NCI-H1930 (cell line): ENCODE measurements at places on chromosomes 11 and 22.

DNA sequence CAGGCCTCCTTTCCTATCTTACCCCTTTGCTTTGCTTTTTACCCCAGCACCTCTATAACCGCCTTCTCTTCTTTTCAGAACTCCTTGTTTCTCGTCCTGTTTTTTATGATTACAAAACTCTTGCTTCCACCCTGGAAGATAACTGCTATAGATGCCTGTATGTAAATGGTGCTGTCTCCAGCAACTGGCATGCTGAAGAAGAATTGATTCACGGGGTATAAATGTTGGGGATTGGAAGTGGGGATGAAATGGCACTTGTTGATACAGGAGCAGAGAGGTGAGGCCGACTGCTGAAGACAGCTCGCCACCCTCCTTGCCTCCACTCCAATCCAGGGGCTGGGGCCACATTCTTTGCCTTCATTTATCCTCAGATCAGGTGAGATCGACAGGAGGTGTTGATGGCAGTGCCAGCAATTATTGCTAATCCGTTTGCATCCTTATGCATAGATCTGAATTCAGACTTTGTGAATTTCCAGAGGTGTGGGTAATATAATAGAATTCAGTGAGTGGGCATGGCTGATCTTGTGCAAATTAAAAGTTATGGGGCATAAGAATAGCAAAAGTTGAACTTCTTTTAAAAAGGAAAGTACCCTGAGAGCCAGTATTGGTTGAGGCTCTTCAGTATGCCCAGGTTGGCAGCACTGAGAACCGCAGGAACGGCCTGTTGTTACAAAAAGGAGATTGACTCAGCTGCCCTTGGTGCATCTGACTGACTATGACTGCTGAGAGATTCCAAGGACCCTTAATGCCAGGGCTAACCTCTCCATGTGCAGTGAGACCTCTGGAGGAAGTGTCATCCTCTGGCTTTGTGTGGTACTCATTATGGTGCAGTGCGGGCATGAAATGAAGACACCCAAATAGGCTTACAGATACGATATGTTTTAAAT lies 5.3 kb downstream of the NEAT1 start:
- DNase-seq: no peak

DNA sequence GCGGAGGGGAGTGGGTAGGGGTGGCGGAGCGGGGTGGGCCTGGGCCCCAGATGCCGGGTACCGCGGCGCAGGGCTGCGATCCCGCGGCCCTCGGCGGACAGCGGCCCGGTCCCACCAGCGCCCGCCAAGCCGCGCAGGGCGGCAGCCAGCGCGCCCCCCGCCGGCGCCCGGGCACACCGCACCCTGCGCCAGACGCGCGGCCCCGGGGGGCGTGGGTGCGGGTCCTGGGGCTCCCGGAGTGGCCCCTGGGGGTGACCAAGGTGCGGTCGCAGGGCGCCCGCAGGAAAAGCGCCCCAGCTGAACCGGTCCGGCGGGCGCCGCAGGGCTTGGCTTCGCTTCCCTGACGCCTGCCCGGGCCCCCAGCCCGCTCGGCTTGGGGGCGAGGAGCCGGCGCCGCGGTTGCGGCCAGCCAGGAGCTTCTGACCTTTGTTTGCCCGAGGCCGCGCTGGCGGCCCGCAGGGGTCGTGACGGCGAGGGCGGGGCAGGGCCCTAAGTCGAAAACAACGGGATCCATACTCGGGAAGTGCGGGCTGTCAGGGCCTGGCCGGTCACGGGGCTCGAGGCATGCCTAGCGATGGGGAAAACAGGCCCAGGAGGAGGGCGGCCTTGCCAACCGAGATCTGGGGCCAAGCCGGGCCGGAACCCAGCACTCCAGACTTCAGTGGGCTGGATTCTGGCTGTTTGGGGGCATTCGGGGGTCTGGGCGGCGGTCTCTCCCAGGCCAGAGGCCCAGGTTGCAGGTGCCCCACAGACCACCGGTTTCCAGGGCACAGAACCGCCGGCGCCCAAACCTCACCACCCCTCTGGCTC lies 581 bp upstream of the AP5B1 start:
- DNase-seq: peak; percentile 61

- no peak for DNase-seq
Observed at GRCh38 chr11:40506226-40506625, 953.2 kb downstream of the LRRC4C start.

- no peak for DNase-seq
Observed at GRCh38 chr11:35304900-35305460, 114.4 kb downstream of the SLC1A2 start.

DNA sequence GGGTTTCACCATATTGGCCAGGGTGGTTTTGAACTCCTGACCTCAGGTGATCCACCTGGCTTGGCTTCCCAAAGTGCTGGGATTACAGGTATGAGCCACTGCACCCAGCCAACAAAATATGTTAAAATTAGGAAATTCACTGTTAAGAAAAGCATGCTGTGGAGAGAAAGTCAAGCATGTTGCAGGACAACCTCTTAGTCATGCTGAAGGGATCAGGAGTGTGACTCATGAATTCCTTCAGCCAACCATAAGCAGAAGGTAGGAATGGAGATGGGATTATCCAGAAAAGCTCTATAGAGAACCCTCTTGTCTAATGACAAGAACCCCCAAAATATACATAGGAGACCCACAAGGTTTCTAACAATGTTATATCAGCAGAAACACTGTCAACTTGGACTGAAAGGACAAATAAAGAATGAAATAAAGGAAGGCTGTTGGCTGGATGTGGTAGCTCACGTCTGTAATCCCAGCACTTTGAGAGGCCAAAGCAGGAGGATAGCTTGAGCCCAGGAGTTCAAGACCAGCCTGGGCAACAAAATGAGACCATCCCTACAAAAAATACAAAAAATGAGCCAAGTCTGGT lies 16.0 kb downstream of the MRTFA start:
- DNase-seq: no peak

GRCh38 chr11:64882243-64882642 lies 3.8 kb upstream of the EHD1 start:
- DNase-seq: no peak

GRCh38 chr11:129747071-129747470 lies 68.6 kb upstream of the TMEM45B start:
- DNase-seq: no peak

DNA sequence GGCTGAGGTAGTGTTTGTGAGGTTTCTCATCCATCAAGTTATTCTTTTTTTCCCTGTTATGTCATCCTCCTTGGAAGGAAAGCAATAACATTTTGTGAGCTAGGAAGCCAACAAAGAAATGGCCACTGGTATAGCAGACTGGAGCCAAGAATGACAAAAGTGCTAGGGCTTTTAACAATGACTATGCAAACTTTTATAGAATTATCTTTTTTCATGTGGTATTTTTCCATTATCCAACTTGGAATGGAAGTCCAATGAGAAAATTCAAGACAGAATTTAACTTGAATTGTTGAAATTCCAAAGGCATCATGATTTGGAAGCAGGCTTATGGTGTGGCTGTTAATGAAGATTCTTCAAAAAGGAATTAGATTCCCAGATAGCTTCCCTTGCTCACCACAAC lies 216.4 kb upstream of the PDGFD start:
- no peak for DNase-seq

GRCh38 chr11:12185914-12186313 lies 75.5 kb downstream of the MICAL2 start:
- DNase-seq: no peak

- no peak for DNase-seq
Observed at GRCh38 chr22:27213766-27214581, 556.6 kb downstream of the MIAT start.

GRCh38 chr22:22909605-22910271 lies 22.1 kb downstream of the IGLL5 start:
- DNase-seq: no peak

- no peak for DNase-seq
Observed at GRCh38 chr11:69033431-69033830, 15.3 kb upstream of the TPCN2 start.

DNA sequence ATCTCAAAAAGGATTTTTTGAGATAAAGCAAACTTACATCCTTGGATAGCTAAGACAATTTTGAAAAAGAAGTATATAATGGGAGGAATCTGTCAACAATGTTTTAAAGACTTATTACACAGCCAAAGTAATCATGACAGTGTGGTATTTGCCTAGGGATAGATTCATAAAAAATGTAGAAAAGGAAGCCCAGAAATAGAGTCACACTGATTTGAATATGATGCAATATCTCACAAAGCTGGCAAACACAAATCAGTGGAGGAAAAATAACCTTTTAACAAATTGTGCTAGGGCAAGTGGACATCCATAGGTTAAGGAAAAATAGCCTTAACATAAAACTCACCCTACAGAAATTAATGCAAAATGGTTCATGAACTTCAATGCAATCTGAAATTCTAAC lies 6.0 kb downstream of the XKR3 start:
- DNase-seq: no peak

DNA sequence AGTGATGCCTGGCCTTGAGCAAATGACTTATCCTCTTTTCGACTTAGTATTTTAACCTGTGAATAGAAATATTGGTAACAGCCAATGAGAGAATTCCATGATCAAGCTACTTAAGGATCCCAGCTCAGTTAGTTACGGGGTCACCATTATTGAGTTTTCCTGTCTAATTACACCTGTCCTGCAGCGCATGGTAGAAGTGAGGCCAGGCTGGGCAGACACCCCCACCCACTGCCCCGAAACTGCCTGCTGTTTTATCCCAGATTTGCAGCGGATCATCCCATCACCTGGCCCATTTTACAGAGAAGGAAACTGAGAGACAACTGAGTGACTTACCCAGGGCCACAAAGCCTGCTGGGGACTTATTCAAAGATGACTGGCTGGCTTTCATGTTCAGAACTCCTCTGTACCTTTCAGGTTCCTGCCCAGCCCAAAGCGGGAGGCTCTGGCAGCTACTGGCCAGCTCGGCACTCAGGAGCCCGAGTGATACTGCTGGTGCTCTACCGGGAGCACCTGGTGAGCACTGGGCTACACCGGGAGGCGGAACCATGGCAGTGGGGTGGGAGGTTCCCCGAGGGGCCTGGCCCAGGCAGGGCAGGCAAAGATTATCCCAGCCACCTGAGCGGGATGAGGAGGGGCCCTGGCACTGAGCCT lies 1.4 kb downstream of the MUS81 start:
- DNase-seq: no peak

DNA sequence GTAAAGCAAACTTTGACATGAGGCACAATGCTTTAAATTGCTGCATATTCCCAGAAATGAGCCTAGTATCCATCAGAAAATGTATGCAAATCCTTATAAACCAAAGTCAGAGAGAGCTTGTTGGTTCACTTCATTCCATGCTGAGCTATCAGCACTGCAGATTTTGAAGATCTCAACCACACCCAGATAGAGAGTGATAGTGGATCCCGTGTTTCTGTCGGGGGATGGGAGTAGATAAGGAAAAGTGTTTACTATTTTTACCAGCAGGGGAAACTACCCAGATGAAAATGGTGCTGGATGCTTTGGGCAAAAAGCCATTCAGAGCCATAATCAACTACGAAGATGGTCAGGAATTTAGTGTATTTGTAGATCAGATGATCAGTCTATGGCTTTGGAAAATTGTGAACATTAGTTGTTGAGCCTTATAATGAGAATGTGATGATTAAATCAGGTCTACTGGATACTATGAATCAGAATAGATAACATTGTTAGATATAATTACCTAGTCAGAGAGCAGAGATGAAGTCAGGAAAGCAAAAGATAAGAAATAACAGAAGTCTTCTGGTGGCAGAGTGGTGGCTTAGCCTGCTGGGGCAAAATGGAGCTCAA lies 10.8 kb downstream of the OR51B6 start:
- DNase-seq: no peak

DNA sequence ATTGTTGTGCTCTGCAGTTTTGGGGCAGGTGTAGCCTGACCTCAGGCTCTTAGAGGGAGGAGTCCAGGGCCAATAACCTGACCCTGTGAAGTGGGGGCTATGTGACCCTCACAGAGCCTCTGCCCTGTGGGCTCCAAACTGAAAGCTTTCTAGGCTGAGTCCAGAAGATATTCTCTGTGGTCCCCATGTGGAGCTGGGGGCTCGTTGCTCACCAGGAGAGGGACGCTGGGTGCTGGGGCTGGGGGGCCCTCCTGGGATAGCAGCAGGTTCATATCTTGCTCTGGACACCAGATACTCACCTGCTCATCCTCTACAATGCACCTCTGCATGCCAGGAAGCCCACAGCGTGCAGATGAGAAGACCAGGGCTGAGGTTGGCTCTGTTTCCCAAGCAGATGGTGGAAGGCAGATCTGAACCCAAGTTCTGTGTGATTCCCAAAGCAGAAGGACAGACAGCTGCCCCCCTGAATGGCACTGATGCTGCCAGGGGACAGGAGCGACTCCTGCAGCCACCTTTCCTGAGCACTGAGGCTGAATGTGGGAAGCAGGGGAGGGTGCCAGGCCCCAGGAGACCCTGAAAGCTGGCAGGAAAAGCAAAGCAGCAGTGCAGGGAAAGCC lies 1022.0 kb downstream of the TBC1D22A start:
- DNase-seq: no peak
